ENCODE measurements at places on chromosomes 4 and X.

DNA sequence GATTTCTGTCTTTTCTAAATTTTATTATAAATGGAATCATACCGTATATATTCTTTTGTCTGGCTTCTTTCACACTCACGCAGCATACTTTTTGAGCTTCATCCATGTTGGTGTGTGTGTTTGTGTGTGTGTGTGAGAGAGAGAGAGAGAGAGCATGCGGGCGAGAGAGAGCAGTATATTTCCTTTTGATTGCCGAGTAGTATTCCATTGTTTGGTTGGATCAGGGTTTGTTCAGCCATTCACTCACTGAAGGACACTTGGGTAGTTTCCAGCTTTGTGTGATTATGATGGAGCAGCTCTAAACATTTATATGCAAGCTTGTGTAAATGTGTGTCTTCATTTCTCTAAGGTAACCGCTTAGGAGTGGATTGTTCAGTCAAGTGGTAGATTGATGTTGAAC is 3.1 kb upstream of the L1CAM start:
- no peak for DNase-seq

DNA sequence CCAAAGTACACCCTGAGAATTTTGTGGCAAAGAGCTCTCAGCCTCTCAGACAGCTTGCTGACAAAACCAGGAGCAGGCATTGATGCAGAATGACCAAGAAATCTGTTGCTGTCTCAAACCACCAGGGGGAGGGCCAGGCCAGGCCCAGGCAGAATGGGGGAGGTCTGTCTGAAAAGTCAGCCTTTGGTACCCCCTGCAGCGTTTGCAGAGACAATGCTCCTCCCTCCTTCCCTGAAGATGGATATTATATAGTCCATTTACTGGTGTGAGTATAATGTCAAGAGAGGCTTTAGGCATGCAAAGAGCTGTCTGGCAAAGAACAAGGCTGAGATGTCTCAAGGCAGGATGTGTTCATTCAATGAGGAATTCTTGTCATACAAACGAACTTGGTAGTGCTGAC is 52.9 kb upstream of the TRPC5OS start:
- DNase-seq: no peak

DNA sequence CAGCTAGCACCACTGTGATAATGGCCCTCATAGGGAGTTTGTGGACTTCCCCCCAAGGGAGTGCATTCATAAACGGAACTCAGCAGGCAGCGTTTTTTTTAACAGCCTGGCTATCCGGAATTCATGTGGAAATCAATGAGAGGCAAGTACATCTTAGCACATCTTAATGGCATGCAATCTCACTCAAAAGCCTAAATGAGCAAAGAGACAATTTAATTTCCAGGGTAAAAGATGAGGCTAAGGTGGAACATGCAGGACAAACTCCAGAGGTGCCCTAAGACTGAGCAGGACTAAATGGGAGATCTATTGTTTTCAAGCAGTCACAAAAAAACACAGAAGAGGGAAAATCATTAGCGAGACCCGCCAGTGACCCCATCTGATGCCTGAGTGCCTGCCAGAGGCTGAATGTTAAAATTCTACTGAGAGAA is 243.5 kb upstream of the KCNIP4 start:
- DNase-seq: no peak

DNA sequence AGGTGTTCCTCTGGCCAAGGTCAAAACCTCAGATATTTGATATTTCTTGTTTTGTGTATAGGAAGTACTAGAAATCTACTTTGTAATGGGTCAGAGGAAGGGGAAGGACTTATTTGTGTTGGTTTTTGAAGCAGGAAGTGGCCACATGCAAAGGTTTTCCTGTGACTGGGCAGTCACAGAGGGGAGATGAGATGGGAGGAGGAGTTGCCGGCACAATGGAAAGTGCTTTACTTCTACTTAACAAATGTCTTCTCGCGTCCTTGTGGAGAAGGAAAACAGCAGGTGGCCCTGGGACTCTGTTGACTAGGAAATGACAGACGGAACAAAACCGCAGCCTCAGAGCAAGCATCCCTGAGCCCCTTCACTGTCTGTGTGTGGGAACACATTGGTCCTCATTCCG is 46.6 kb downstream of the SHROOM2 start:
- DNase-seq: no peak

GRCh38 chrX:50671661-50672060 is 142.3 kb downstream of the SHROOM4 start:
- DNase-seq: no peak

DNA sequence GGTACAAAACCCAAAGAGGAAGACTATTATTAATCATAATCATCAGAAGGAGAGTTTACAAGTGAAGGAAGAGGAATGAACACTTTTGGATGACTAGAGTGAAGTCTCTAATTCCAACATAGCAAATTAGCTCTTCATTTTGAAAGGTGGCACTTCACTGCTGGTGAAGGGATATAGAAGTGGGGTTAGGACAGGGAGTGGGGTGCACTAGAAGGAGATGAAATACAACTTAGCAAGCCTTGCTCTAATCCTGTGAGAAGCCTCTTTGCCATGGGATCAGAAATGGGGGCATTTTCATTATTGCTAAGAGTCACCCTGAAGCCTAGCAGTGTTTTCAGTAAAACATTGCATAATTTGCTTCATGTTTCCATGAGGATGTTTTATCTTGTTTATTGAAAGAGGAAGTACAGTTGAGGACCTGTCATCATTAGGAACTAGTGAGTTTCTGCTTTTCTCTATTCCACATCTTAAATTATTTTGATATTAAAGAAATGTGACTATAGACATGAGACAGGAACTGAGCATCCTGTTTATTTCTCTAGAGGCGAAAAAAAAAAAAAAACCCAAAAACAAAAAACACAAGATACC is 9.3 kb upstream of the GRPR start:
- no peak for DNase-seq

GRCh38 chr4:76277667-76278066 is 26.1 kb downstream of the FAM47E start:
- DNase-seq: no peak

DNA sequence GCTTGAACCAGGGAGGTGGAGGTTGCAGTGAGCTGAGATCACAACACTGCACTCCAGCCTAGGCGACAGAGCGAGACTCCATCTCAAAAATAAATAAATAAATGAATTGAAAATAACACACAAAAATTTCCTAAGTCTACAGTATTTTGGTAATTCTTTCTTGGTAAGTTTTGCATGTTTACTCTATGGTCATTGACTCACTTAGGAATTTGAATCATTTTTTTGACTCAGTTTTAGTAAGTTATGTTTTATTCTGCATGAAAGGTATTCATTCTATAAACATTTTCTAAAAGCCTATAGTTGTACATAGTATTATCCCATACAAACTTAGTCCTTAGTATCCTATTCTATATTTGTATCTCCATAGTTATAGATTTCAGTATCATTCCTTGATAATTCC is 772.9 kb upstream of the SLIT2 start:
- no peak for DNase-seq

- no peak for DNase-seq
Measured at GRCh38 chr4:128220286-128221235, 67.1 kb downstream of the PGRMC2 start.

GRCh38 chr4:89725268-89725667 is 111.7 kb downstream of the SNCA start:
- DNase-seq: no peak

DNA sequence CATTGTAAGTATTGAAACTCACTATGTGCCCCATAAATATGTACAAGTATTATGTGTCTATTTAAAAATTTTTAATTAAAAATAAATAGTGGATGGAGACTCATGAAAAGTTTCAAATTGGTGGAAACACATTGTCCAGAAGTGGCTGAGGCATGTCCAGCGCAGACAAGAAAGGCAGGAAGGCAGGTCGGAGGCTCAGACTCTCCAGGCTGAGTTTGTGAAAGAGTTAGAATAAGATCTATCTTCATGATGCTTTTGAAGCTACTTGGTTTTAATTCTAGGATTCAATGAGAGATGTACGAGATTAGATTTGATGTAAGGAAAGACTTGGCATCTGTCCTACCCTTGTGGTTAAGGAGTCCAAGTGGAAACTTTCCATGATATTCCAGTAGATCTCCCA is 19.8 kb downstream of the PNMA6F start:
- DNase-seq: no peak

DNA sequence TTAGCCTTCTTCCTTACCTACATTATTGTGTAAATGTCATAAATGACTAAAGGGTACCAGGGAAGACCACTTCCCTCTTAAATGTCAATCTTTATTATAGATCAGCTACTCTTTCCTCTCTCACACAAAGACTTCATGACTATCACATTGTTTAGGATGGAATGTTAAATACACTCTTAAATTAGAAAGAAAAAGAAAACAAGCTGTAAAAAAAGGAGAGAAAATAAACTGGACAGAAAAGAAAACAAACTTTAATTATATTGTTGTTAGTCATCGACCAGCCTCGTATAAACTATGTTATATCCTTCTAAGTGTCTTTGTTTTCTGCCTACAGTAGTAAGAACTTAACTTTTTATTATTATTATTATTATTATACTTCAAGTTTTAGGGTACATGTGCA is 666.4 kb upstream of the NR3C2 start:
- DNase-seq: no peak

GRCh38 chrX:81378560-81378959 is 176.7 kb downstream of the SH3BGRL start:
- no peak for DNase-seq

DNA sequence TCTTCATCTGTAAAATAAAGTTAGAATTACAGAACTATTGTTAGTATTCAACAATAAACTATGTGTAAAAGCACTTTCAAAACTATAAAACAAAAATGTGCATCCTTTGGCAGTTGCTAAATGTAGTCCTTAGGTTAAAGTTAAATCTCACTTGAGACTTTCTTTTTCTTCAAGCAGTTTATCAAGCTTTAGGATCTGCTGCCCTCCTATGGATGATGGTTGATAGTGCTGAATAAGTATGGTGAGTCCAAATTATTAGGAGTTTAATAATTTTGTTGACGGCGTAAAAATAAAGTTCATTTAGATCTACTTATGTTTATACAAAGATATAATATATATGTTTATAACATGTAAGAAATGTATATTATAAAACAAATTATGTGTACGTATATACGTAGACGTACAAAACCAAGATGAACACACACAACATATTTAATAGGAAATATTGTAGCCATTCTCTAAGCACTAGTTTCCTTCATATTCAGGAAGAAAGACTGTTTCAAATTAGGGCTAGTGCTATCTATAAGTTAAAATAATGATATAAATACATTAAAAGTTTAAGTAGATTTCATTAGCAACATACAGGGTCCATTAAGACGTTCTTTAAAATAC is 22.3 kb downstream of the UGT2A2 start:
- no peak for DNase-seq

DNA sequence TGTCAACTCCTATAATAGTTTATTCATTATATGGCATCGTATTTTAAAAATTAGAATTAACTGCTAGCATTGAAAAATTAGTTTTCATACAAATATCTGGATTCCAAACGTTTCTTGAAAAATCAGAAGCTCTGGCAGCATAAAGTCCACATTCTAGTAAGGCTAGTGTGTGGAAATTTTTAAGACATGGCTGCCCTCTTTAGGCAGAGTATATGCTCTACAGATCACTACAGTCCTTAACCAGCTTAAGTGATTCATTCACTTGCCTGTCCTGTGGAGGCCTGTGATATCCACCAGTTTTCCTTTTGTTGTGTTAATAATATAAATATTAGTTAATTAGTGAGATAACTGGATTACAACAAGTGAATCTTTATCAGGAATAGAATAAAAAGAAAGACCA is 287.2 kb downstream of the OPHN1 start:
- no peak for DNase-seq

GRCh38 chr4:7201420-7202305 is 9.3 kb downstream of the SORCS2 start:
- no peak for DNase-seq

GRCh38 chr4:35503435-35503834 is 740.9 kb downstream of the ARAP2 start:
- no peak for DNase-seq

GRCh38 chr4:1043651-1044468 is 32.4 kb downstream of the FGFRL1 start:
- no peak for DNase-seq

DNA sequence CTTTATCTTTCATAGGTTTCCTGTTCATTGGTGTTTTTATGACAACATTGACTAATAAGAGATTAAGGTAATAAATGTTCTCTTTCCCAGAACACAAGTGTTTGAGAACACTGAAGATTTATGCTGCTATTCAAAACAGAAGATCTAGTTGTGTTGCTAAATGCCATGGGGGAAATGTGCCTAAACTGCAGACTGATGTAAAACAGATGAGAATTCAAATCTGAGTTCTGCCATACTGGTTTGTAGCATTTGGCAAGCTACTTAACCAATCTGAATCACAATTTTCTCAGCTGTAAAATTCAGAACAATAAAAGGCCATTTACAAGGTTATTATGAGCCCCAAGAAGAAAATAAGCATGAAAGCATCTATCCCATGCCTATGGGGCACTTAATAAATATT is 2.3 kb downstream of the SLC10A6 start:
- DNase-seq: no peak

DNA sequence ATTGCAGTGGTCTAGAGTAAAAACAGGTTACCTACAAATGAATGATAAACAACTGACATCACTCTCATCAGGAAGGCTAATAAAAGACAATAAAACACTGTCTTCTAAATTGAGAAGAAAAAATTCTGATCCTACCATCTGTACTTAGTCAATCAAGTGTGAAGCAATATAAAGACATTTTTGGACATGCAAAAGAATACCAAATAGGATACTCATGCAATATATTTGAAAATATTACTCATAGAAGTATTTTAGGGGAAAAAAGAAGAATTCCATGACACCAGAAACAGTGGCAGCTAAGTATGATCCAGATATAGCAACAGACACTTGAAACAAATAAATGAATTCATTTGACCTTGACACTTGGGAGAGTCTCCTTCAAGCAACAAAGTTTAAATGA is 63.8 kb upstream of the FAM120C start:
- no peak for DNase-seq

DNA sequence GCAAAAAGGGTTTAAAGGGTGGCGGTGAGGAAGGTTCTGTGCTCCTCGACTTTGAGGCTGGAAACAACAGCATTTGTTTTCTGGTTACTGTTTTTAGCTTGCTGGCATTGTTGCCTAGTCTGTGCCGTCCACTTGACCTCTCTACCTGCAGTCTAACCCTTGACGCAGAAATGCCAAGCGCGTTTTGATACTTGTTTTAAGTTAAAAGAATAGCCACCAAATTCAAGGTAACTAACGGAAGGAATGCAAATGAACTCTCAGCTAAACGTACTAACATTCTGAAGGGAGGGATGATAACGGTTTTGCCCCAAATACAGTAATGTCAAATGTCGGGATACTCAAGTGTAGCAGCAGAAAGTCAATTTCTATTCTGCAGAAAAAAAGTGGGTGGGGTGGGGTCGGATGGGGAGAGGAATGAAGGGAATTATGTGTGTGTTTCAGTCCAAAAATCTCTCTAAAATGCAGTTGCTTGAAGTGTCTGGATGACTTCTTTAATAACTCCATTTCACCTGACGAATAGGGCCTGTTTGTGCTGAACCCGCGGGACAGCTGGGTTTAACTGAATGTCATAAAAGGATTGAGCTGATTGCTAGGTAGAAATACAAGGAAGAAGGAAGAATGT is 3.4 kb upstream of the NKX6-1 start:
- DNase-seq: no peak

DNA sequence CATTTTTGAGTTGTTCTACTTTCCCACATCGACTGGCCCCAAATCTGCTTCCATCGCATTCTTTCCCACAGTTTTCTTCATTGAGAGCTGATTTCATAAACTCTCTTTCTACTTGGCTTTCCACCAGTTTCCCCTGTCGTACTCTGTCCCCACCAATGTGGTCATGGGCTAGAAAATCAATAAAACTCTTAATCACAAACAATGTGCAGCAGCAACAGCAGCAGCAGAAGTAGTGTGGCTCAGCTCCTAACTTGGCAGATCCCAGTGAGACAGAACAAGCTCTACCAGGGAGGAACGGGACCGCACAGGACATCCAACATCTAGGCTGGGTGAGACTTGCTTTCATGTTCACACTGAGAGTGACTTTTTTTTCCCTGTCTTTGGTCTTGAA is 3.1 kb upstream of the SETD7 start:
- DNase-seq: no peak

Data from stimulated activated CD8-positive, alpha-beta memory T cell treated with anti-CD3 and anti-CD28 coated beads, Interleukin-15, amount 100 ng/mL, for 4 hours (primary cell).